ENCODE measurements at places on chromosomes 3 and 15. TPM values are rescaled to one million over a fixed set of nuclear protein-coding genes. Genes with fewer than 3 reads are reported as not detected.

The MLH1 gene
- 15.7 TPM for total RNA-seq

- H3K4me1 ChIP-seq = no peaks in the 10 kb centered on the region
- no peaks in the 10 kb centered on the region for H3K27me3 ChIP-seq
Observed at GRCh38 chr3:70640481-70640880, 328.0 kb upstream of the MDFIC2 start.

DNA sequence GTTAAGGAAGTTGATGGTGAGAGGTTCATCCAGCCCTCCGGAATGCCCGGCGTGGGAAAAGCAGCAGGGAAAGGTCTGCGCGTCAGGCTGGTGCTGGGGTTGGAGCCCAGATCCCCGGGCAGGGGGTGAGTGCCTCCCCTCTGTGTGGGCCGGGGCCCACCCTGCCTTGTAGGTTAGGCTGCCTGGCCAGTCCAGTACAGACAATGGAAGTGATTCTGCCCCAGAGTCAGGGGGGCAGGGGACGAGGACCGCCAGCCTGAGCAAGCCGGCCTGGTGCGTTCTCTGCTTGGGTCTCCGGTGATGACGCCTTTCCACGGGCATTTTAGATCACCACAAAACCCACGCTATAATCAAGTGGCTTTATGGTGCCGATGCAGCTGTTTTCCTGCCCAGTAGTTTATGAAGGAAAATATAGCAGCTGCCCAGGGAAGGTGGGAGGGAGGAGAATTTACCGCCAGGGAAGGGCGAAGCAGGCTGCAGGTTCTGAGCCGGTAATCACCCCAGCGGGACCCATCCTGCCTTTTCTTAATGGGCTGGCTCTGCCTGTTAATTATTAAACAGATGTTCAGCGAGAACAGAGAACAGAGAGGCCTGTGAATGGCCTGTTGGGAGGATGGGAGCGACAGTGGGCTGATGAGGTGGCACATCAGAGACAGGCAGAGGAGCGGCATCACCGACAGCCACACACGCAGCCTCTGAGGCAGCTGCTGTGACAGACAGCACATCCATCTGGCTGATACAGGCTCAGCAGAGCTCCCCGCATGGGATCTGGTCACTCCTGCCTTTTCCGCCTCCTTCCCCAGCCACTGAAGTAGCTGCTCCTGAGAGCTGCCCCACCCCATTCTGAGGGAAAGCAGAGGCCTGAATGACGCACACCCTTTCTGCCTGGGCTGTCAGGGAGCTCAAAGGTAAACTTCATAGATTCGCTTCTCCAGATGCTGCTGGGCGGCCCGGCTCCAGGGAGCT, 35.2 kb downstream of the BDH1 start:
- peaks cover 32% of the 10 kb centered on the region for H3K4me1 ChIP-seq
- no peak overlapping the region for H3K4me3 ChIP-seq
- H3K27ac ChIP-seq = peak overlapping the region; percentile 77
- H3K27me3 ChIP-seq = no peaks in the 10 kb centered on the region
- H3K36me3 ChIP-seq = peaks cover 33% of the 10 kb centered on the region

DNA sequence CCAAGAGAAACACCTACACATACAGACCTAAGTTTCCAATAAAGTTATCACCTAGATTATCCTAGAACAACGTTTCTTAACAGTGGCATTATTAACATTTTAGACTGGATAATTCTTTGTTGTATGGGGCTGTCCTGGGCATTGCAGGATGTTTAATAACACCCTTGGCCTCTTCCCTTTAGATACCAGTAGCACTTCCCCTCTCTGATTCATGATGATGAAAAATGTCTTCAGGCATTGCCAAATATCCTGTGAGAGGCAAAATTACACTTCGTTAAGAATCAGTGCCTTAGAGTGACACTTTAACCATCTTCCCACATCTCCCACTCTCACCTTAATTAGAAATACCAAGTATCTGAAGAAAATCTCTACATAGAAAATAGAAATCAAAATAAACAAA, 352.6 kb downstream of the CGGBP1 start:
- no peaks in the 10 kb centered on the region for H3K27me3 ChIP-seq
- H3K27ac ChIP-seq = no peak overlapping the region
- H3K4me1 ChIP-seq = no peaks in the 10 kb centered on the region
- no peak overlapping the region for H3K4me3 ChIP-seq
- DNase-seq = no peak

DNA sequence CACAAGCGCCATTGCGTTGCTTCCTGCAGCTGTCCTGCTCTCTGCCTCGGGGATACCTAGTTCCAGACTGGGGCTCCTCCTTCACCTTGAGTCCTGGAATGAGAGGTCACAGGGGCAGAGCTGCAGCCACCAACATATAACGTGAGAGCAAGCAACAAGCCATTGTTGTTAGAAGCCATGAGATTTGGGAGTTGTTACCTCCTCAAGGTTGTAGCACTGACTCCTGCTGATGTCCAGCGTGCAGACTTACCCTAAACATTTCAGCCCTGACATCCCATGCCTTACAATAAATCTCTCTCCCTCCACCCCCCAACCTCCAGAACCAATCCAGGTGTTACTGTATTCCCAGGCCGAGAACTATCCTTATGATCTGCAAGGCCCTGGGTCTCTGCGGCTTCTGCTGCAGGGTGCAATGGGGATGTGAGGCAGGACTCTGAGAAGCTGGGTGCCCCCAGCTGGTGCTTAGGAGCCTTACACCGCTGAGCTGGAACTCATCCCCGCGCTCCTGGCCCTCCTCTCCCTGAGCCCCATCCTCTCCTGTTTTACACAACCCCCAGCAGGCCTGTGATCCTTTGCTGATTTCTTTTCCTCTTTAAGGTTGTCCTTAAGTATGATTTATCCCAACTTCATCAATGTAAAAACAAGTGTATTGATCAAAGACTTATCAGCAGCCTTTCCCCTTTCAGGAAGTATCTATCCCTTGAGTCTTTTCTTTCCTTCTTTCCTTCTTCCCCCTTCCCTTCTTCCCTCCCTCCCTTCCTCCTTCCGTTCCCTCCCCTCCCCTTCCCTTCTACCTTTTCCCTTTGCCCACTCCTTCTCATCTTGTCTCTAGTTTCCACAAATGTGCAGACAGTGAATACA, 84.2 kb upstream of the ABHD2 start:
- H3K27me3 ChIP-seq = no peaks in the 10 kb centered on the region
- no peak overlapping the region for H3K4me3 ChIP-seq
- no peak for DNase-seq
- no peaks in the 10 kb centered on the region for H3K36me3 ChIP-seq
- H3K4me1 ChIP-seq = no peaks in the 10 kb centered on the region

- no peak overlapping the region for H3K4me3 ChIP-seq
- no peak for DNase-seq
- H3K4me1 ChIP-seq = peaks cover 8% of the 10 kb centered on the region
- no peaks in the 10 kb centered on the region for H3K27me3 ChIP-seq
- no peaks in the 10 kb centered on the region for H3K36me3 ChIP-seq
Observed at GRCh38 chr3:122975163-122975923, 52.2 kb downstream of the SEMA5B start.

GRCh38 chr3:16136055-16136454, 38.4 kb upstream of the GALNT15 start:
- no peak for DNase-seq
- H3K4me3 ChIP-seq = no peak overlapping the region
- peaks cover 23% of the 10 kb centered on the region for H3K4me1 ChIP-seq
- no peaks in the 10 kb centered on the region for H3K27me3 ChIP-seq
- no peaks in the 10 kb centered on the region for H3K36me3 ChIP-seq

GRCh38 chr3:140128217-140128616, 193.2 kb downstream of the CLSTN2 start:
- no peak overlapping the region for H3K27ac ChIP-seq
- no peaks in the 10 kb centered on the region for H3K4me1 ChIP-seq
- no peak overlapping the region for H3K4me3 ChIP-seq

GRCh38 chr3:18740631-18741583, 315.8 kb upstream of the SATB1 start:
- no peaks in the 10 kb centered on the region for H3K36me3 ChIP-seq
- DNase-seq = no peak
- no peaks in the 10 kb centered on the region for H3K4me1 ChIP-seq
- no peak overlapping the region for H3K27ac ChIP-seq
- no peaks in the 10 kb centered on the region for H3K27me3 ChIP-seq
- no peak overlapping the region for H3K4me3 ChIP-seq

All from esophagus squamous epithelium (tissue), 5 donors.